Renal cortical epithelial cell (primary cell): ENCODE measurements at places on chromosomes 16 and 17.

DNA sequence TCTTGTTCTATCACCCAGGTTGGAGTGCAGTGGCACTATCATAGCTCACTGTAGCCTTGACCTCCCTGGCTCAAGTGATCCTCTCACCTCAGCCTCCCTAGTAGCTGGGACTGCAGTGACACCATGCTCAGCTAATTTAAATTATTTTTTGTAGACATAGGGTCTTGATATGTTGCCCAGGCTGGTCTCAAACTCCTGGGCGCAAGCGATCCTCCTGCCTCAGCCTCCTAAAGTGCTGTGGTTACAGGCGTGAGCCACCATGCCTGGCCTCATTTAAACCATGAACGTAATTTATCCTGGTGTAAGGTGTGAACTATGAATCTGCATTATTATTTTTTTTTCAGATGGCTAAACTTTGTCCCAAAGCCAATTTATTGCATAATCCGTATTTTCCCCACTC lies 37.3 kb downstream of the LAT start:
- no peak for DNase-seq

GRCh38 chr17:6573982-6574686 lies 17.8 kb upstream of the PITPNM3 start:
- DNase-seq, result no peak

DNA sequence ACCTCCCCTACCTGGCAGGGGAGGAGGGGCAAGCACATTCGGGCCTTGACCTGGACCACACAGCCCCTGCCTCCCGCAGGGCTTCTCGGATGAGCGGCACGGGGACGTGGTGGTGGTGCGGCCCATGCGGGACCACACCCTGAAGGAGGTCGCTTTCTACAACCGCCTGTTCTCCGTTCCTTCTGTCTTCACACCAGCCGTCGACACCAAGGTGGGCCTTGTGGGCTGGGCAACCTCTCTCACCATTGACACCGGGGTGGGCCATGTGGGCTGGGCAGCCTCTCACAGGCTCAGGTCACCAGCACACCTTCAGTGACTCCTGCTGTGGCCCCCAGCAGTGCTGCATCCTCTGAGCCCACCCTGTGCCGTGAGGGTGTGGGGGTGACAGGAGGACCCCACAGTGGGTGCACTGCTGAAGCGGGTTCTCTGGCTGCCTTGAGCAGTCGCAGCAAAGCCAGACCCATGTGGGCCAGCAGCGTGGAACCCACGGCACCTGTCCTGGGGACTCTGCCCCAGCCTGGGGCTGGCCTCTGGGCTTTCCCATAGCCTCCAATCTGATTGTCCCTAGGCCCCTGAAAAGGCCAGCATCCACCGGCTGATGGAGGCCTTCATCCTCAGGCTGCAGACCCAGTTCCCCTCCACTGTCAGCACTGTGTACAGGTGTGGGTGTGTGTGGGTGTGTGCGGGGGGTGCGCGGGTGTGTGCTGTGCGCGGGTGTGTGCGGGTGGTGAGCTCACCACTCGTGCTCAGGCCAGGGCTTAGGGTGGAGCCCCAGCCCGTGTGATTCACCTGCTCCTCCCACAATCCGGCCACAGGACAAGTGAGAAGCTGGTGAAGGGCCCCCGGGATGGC lies 7.5 kb downstream of the CTU2 start:
- no peak for DNase-seq

- peak; percentile 4 for DNase-seq
Measured at GRCh38 chr16:46920402-46921068, 36.4 kb downstream of the GPT2 start.

DNA sequence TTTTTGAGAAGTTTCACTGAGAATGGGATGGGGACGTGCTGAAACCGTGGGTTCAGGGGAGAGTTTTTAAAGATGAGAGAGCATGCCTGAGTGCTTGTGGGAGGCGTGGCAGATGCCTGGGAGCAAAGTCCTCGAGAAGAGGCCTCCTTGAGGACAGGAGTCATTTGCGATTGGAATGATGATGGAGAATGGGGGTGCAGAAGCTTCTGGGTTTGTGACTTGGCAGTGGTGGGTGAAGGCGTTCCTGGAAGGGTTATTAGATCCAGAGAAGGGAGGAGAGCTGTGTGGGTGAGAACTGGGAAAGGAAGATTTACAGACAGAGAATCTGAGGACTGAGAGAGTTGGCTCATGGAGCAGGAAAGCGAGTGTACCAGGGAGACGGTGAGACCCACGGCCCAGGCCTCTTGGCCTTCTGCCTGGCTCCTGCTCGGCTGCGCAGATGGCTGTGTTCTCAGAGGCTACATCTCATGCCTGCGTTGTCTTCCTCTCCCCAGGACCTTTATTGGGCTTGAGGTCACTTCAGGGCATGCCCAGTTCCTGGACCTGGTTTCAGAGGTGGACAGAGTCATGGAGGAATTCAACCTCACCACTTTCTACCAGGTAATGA lies 8.6 kb upstream of the MMP15 start:
- no peak for DNase-seq

DNA sequence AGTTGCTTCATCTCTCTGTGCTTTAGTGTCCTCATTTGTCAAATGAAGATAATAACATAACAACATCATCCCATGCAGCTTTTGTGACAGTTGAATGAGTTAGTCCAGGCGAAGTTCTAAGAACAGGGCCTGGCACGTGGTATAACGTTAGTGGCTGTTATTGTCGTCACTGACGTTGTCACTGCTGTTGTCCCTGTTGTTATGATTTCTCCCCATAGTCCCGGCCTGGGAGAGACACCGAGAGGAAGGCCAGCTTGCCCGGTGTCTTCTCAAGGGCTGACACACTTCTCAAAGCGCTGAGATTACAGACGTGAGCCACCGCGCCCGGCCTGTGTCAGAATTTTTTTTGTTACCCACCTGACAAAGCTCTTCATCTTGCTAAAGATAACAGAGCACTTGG lies 29.9 kb downstream of the ABR start:
- DNase-seq, result no peak

DNA sequence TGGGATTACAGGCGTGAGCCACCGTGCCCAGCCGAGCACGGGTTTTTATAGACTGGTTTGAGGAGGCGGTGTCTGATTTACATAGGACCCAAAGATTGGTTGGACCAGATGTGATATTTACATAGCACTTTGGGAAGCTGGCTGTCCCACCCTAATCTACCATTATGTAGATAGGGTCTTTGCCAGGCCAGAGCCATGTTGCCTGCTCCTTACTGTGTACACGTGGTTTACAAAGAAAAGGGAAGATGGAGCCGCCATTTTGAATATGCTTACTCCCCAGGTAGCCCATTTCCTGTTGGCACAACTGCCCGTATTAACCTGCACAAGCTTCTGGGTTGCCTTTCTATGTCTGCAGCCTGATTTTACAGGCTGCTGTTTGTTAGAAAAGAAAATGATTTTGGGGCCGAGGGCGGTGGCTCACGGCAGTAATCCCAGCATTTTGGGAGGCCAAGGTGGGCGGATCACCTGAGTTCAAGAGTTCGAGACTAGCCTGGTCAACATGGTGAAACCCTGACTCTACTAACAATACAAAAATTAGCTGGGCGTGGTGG lies 89.9 kb upstream of the EEF2KMT start:
- DNase-seq, result no peak

DNA sequence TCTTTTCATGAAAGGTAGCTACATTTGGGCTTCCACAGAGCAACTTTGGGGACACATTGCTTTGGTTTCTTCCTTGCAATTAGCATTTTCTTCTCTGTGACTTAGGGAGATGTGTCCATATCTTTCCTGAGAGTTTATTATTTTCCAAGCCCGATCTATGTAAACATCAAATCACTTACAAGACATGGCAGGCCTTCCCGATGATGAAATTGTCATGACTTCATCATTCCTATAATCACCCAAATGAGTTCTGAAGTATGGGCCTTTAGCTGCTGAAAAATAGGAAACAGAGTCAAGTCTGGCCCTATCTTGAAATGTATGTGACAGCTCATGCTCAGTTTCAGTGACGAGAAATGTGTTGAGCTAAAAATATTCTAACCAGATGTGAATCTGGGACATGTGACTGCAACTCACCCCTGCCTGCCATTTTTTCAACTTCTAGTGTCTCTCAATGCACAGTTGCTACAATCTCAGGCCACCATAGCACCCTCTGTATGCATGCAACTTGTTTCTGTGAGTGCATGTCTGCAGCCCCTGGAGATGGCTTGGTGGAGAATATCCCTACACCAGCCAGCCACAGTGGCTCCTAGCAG lies 199.6 kb upstream of the MAF start:
- DNase-seq, result no peak

- peak; percentile 47 for DNase-seq
Measured at GRCh38 chr17:63356337-63356757, 89.8 kb downstream of the CYB561 start.

DNA sequence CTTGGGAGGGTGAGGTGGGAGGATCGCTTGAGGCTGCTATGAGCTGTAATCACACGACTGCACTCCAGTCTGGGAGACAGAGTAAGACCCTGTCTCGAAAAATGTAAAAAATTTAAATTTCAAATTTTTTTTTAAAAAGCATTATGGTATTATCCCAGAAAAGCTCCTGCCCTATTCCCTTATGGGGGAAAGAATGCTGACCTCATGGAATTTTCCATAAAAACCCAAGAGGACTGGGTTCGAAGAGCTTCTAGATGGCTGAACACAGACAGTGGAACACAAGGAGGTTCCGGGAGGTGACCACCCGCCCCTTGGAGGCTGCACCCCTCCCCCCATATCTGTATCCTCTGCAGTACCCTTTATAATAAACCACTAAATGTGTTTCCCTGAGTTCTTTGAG lies 4.0 kb downstream of the EIF4A3 start:
- DNase-seq, result no peak

DNA sequence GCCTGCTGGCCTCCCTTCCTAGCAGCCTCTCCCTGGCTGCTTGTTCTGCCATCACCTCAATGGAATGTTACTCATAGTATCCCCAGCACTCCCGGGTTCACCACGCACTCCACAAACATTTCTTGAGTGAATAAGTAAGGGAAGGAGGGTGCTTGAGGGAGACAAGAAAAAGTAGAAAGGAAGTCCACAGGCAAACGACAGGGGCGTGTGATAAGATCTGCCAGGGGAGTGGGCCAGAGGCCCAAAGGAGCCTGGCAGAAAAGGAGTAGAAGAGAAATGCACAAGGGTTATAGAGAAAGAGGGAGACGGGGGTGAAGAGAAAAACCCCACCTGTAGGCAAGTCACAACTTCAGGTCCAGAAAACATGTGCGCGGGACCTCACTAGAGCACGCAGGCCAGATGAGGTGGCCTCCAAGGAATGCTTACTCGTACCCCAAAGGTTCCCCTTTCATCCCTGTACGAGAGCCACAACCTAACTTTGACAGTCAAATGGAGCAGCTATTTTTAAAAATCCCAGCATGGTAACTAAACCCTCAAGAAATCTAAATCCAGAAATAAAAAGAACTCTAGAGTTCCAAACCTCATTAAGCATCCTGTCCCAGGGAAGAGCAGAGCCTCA lies 6.6 kb downstream of the ZDHHC7 start:
- DNase-seq, result peak; percentile 93

- DNase-seq, result no peak
Measured at GRCh38 chr17:31392002-31392855, 754 bp downstream of the RAB11FIP4 start.
